Adipocyte (in vitro differentiated cells): ENCODE measurements at places on chromosomes 2 and 18.

DNA sequence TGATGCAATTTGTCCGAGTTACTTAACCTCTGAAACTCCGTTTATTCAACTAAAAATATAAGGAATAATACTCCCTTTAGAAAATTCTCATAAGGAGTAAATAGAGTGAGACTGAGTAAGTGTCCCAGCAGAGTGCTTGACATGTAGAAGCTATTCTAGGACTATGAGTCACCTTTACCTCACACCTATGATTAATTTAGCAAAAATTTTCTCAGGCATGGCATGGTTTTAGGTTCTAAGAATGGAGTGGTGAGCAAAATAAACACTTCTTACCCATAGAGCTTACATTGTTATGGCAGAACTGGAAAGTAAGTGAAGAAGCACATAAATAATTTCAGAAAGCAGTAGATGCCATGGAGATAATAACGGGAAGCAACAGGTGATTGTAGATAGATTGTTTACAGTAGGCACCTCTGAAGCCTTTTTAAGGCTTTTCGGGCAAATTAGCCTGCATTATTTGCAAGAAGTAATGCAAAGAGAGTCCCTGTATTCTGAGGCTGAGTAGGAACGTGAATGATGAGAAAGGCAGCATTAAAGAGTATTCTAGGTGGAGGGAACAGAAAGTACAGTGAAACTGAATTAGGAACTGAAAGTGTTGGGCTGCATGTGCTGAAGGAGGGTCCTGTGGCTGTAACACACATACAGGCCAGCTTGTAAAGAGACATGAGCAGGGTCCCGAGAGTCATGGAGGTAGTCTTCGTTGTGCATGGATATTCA, 209.2 kb downstream of the ZNF407 start:
- DNase-seq, result peak; percentile 61

DNA sequence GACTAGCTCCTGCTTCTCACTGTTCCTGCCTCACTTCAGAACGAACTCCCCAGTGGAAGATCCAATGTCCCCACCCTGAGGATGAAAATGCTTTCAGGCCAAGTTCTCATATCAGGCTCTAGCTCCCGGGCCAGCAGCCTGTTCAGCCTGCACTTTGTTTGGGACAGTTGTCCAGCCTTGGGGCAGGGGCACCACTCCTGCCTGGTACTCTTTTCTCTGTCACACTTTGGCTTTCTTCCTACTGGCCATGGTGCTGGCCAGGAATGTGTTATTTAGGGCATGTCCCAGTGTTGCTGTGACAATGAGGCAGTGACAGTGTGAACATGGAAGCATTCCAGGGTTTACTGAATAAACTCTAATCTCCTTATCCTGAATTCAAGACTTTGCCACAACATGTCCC, 154.1 kb downstream of the GALNT14 start:
- DNase-seq, result no peak

DNA sequence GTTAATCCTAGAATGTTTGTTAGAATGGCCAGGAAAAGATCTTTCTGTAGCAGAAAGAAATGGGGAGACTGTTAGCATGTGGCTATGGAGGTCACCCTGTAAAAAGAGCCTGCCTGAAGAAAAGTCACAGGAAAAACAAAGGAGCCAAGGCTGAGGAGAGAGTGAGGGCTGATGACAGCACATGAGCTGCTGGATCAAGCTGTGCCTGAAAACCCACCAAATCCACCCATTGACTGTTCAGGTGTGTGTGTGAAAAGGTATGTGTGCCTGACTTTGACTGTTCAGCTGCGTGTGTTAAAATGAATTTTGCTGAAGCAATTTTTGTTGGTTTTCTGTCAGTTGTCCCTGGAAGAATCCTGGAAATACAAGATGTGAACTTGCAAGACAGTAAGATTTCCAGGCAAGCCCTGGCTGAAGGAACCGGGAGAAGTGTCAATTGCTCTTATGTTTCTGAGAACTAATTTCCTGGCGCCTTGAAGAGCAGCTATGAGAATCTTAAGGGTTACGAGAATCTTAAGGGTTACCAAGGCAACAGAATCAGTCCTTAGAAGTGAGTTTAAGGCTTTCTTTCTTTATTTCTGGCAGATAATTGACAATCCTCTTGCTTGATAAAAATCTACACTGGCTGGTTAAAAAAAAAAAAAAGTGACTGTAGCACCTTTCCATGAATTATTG, 73.0 kb upstream of the LGALSL start:
- DNase-seq, result no peak

- DNase-seq, result no peak
These were observed 1.5 kb downstream of the PROM2 start for GRCh38 chr2:95275601-95276243.
